CD14-positive monocyte (primary cell): ENCODE measurements at places on chromosomes 2 and 18.

DNA sequence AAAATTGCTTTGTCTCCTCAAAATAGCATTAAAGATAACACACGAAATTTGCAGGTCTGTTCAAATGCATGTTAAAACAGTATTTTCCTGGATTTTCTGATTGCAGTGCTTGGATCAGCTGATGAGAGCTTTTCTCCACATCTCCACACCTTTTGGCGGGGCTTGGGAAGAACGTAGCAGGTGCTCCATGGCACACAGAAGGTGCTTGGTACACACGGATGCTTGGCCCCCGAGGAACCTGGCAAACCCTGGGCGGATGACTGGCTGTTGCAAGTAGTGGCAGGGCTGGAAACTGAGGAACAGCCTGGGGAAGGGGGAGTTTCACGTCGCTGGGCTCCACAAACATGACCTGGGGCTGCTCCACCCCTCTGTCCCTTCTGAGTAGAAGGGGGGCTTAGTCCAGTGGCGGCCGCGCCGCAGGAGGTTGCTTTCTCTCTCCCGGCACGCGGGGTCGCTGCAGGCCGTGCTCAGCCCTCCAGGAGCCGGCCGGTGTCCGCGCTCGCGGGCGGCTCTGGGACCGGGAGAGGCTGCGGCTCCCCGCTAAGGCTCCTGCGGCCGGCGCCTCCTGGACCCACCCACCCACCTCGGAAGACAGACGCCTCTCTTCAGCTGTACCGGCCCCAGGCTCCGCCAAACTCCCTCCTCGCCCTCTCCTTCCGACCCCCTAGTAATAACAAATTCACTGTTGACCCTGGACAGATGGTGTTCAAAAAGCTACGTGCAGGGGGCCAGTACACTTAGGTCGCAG, 69.3 kb downstream of the MARCO start:
- DNase-seq = no peak

GRCh38 chr2:179562330-179562885, 297.8 kb upstream of the SESTD1 start:
- DNase-seq = no peak

- DNase-seq = no peak
These were observed 77.0 kb downstream of the SMIM21 start for GRCh38 chr18:75350512-75350839.

GRCh38 chr2:223652902-223653301, 50.7 kb upstream of the SCG2 start:
- DNase-seq = no peak

GRCh38 chr2:10029875-10030223, 13.5 kb upstream of the KLF11 start:
- no peak for DNase-seq

DNA sequence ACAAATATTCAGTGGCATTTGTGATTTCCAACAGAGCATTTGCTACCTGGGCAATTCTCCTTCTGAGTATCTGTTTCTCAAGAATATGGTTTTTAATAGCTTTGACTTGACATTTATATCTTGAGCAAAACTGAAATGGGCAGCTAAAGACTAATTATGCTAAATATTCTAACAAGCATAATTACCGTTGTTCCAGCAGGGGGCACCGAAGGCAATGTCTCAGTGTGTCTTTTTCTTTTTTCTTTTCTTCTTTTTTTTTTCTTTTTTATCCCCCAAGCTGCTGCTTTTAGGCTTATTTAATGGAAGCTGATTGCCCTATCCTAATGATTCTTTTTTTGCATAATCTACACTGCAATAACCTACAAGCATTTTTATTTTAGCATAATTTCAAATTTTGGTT, 138.9 kb upstream of the NABP1 start:
- DNase-seq = no peak

DNA sequence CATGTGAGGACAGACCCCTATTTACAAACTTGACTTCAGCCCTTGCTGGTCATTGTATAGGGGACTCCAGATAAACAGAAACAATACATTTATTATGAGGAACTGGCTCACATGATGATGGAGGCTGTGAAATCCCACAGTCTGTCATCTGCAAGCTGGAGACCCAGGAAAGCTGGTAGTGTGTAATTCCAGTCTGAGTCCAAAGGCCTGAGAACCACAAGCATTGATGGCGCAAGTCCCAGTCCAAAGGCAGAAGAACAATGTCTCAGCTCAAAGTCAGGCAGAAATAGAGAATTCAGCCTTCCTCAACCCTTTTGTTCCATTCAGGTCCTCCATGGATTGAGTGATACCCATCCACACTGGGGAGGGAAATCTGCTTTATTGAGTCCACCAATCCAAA, 28.1 kb upstream of the SPP2 start:
- DNase-seq = no peak

DNA sequence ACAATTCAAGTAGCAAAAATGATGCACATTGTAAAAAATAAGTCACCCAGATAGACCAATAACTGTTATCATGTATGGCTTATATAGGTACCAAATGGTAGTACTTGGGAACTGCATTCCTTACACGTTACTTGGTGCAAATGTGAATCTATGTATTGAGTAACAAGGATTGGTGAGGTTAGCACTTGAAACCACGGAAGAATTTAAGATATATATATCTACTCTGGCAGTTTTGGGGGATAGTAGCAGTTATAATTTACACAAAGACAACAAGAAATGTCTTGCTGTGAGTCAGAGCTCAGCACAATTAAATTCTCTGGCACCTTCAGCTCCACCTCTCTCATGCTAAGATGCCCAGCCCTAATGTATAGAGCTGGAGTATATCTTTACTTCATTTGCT, 359.4 kb upstream of the RAB12 start:
- no peak for DNase-seq

DNA sequence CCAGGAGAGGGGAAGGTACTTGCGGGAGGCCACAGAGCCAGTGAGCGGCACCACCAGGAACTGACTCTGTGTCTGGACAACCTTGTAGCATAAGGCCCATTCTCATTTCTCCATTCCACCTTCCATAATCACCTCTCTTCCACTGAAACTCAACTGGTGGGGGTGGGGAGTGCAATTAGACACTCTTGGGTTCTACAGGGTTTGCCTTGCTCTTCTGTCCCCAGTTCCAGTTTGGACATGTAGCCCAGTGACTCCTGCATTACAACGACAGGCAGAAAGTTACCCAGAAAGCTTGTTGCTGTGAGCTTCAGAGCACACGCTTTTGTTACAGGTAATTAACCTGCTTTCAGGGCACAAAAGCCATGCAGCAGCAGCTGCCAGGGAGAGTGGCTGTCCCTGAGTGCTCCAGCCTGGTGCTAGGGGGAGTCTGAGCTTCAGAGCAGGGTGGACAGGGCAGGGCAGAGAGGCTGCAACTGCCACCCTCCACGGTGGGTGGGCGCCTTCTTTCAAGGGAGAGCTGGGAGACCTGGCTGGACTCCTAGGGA, 65.2 kb downstream of the COPS8 start:
- no peak for DNase-seq

DNA sequence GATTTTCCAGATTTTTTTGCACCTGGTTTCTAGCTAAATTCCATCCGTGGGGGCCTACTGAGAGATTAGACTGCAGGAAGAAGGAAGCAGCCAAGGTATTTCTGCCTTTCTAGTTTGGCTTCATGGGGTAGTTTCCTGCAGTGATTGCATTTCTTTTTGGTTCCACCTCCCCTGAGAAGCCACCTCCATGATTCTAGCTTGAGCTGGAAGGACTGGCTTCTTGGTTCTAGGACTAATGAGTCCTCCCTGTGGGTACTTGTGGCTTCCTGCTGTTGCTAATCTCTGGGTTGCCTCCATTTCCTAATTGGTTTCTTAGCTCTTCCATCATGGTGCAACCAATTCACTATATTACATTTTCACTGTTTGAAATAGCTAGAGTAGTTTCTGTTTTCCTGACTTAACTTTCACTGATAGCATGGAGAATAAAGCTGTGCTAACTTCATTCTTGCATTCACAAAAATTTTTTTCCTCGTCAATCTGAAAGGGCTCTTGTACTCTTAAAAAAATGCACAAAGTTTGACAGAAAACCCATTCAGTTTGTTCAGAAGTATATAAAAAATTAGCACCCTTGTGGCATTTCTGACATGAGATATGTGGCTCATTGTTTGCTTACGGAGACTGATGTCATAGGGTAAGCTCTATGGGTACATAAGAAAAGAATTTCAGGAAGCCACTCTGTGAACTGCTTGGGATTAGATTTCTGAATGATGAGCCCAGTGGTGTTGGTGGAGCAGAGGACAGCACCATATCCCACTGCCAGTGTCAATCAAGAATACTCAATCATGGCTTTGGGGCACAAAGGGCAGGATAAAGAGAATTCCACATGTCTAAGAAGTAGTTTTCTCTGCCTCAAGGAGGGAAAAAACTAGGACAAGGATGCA, 242.8 kb upstream of the RBMS1 start:
- DNase-seq = no peak

DNA sequence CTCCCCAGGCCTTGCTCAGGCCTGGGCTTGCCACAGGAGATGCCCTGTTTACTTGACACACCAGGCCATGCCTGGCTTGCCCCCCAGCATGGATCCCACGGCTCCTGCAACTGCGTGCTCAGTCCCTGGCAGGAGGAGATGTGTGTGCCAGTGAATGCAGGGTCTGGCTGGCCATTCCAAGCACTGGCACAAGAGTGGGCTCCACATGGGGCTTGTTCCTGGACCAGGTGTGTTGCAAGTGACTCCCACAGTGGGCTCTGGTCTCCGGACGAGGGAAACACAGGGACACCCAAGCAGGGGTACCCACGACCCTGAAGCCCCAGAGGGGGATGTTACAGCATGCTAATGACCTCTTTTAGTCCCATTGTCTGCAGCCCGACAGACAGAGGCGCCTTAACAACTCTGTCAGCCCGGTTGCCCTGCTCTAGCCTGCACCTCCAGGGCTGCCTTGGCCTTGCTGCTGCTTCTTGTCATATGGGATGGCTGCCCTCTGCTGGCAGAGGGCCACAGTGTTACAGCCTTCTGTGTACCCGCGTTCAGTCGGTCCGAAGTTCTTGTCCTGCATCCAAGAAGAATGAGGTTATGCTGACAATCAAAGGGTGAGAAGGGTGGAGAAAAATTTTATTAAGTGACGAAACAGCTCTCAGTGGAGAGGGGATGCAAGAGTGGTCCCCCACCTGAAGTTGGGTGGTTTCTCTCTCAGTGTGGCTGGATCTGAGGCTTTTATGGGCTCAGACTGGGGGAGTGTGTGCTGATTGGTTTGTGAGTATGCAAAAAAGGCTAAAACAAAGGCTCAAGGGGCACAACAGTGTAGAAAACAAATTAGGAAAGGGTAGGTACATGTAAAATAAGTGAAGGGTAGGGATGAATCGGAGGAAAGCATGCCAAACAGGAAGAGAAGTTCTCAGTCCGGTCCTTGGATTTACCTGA, 180.4 kb downstream of the MBD5 start:
- no peak for DNase-seq

- DNase-seq = no peak
These were observed 22.4 kb upstream of the CCBE1 start for GRCh38 chr18:59719544-59720181.

GRCh38 chr2:215917953-215918620, 95.3 kb downstream of the MREG start:
- DNase-seq = no peak

DNA sequence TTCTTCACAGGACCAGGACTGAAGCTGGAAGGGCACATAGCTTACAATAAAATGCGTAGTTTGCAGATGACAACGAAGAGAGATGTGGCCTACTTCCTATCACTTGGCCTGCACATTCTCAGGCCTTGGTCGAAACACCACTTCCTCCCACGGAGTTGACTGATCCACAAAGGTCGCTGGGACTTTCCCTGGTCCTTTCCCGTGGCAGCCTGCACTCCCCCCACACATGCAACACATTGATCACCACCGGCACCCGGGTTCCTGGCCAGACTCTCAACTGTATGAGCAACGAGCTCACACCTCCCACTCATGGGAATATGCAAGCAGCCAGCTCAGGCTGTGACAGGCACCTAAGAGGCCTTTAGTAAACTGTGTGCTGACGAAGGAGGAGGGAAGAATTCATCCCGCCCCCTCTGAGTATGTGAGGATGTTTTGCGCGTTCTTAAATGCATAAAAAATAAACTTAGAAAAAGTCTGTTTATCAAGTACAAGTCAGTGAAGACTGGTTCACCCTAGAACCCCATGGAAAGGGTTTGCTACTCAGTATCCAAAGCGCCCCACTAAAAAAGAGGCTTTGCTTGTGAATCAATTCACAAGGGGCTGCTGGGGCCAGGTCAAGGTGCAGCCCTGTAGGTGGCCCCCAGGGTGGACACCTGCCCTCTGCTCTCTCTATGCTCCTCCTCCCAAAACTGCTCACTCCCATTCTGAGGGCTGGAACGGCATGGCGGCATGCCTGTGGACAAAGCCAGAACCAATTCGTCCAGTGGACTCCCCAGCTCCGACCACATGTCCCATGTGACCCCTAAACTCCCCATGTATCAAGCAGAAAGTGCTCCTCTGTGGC, 154.3 kb downstream of the EIPR1 start:
- no peak for DNase-seq

DNA sequence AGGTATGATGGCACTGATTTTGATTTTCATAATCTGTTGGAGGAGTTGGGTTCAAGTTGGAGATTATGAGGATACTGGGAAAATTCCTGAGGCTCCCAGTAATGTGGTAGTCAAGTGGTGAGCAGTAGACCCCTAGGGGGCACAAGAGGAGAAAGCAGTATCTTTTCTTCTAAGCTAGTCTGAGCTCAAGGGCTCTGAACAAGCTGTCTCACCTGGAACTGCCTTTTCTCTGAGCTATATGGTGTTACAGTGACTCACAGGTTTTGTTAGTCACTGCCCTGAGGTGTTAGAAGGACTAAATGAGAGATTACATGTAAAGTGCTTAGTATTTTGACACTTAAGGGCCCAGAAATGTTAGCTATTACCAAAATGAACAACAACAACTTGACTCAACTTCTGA, 42.2 kb downstream of the CD302 start:
- no peak for DNase-seq

GRCh38 chr18:73656691-73657090, 490.9 kb downstream of the FBXO15 start:
- no peak for DNase-seq

DNA sequence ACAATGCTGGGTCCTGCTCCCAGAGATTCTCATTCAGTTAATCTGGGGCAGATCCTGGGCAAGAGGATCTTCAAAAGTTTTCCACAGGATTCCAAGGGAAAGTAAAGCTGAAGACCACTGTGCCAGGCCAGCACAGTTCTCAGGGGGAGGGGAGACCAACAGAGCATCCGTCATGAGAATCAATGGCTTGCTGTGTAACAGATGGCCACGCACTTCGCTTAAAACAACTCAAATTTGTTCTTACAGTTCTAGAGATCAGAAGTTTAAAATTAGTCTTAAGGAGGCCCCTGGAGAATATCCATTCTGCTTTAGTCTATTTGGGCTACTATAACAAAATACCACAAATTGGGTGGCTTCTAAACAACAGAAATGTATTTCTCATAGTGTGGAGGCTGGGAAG, 17.4 kb upstream of the SEH1L start:
- no peak for DNase-seq

- DNase-seq = no peak
These were observed 333.1 kb downstream of the DSEL start for GRCh38 chr18:67183398-67183797.

DNA sequence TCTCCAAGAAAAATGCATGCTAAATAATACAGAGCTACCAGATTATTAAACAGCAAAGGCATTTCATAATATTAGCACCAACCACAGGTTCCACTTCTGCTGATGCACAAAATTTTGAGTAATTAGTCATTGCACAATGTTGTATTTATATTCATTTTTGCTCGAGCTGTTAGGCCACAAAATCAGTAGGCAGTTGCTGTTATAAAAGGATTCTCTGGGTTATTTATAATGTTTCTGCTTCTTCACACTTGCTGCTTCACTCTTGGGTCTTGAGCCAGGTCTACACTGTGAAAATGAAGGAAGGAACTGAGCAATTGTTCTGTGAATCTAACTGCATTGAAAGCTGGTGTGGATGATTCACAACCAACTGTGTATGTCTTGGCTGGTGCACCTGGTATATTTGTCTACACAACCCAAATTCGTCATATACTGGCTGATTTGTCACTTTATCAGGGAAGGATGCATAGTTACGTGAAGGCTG, 38.3 kb downstream of the MRPL33 start:
- DNase-seq = peak; percentile 73
